ENCODE measurements at places on chromosomes 1 and 21. TPM values are rescaled to one million over a fixed set of nuclear protein-coding genes. Genes with fewer than 3 reads are reported as not detected.

The TIAM1 gene
- total RNA-seq: 23.3 TPM

DNA sequence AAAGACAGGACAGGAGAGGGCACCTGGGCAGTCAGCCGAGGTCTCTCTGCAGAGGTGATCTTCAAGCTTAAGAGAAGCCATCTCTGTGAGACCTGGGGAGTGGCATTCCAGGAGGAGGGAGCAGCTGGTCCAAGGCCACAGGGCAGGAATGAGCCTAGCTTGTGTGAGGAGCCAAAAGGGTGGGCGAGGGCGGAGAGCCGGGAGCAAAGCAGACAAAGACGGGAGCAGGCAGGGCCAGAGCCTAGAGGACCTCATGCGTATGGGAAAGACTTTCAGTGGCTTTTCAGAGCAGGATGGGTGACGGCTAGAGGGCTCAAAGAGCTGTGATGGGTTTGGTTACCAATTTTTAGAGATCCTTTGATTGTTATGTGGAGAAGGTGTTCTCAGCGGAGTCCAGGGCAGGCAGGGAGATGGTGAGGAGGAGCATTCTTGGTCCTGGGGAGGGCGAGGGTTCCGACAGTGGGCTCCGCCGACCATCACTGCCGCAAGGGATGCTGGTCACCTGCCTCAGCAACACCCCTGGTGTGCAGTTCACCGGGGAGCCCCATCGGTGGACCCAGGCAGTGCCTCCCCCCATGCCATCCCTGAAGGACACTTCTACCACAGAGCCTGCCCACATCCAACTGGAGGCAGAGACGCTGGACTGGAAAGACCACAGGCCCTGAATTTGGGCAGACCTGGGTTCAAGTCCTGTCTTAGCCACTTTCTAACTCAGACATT is 122.9 kb upstream of the IRF2BP2 start:
- H3K36me3 ChIP-seq: peaks cover 8% of the 10 kb centered on the region
- peaks cover 14% of the 10 kb centered on the region for H3K27me3 ChIP-seq
- H3K4me1 ChIP-seq: peaks cover 30% of the 10 kb centered on the region
- no peak for DNase-seq
- H3K27ac ChIP-seq: no peak overlapping the region
- H3K4me3 ChIP-seq: no peak overlapping the region

The LENEP gene
- total RNA-seq: 1.3 TPM

- DNase-seq: no peak
- H3K27me3 ChIP-seq: peaks cover 7% of the 10 kb centered on the region
- H3K36me3 ChIP-seq: peaks cover 26% of the 10 kb centered on the region
- H3K4me1 ChIP-seq: no peaks in the 10 kb centered on the region
- no peak overlapping the region for H3K4me3 ChIP-seq
Observed at GRCh38 chr21:45460611-45461368, 55.8 kb downstream of the COL18A1 start.

The DPM3 gene
- 27.7 TPM for total RNA-seq

The USP24 gene
- total RNA-seq: 54.6 TPM

The TTC22 gene
- total RNA-seq: not detected

All from glutamatergic neuron (in vitro differentiated cells).